Placental pericyte (primary cell): ENCODE measurements at places on chromosomes 6 and 20. TPM values are rescaled to one million over a fixed set of nuclear protein-coding genes. Genes with fewer than 3 reads are reported as not detected.

Gene SLC22A23
- total RNA-seq, result 0.88 and 2.4 TPM in 2 replicates

Gene CCN6
- not detected in 2 replicates for total RNA-seq

Gene TREM1
- 0.29 and 0.44 TPM in 2 replicates for total RNA-seq

Gene IL17A
- total RNA-seq, result not detected in 2 replicates

Gene BFSP1
- total RNA-seq, result 3.9 and 4.7 TPM in 2 replicates

Gene PRKN
- 0.72 TPM in 1 of 2 replicates, not detected in the other for total RNA-seq
